ENCODE measurements at places on chromosomes 11 and 22.

DNA sequence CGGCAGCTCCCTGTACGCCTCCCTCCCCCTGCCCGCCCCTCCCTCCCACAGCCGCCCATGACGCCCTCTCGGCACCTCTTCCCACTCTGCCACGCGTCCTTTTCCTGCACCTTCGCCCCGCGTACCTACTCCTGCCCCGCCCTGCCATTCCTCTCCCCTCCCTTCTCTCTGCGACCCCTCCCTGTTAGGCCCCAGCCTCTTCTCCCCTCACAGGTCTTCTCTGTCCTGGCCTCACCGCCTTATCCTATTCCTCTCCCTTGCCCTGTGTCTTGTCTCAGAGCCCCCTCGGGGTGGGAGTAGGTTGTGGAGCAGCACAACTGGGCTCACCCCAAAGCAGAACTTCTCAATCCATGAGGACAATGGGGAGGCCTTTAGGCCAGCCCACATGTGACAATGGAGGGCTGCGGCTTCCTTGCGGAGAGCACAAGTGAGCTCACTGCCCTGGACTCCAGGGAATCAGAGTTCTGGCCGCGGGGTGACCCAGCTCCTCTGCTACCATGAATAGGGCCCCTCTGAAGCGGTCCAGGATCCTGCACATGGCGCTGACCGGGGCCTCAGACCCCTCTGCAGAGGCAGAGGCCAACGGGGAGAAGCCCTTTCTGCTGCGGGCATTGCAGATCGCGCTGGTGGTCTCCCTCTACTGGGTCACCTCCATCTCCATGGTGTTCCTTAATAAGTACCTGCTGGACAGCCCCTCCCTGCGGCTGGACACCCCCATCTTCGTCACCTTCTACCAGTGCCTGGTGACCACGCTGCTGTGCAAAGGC is 539 bp downstream of the SLC35C1 start:
- no peak for DNase-seq

DNA sequence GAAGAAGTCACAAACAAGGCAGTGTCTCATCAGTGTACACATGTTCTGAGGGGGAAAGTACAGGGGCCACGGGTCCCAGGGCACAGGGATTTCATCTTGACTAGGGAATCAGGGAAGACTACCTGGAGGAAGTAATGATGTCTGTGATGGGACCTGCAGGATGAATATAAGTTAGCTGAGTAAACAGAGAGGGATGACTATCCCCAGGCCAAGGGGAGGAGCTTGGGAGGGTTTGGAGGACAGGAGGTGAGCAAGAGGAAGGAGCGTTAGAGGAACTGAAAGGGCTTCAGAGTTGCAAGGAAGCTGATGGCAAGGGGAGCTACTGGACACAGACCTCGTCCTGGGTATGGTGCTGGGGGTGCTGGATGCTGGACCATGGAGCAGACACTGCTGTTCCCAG is 56.4 kb downstream of the TRAF6 start:
- no peak for DNase-seq

DNA sequence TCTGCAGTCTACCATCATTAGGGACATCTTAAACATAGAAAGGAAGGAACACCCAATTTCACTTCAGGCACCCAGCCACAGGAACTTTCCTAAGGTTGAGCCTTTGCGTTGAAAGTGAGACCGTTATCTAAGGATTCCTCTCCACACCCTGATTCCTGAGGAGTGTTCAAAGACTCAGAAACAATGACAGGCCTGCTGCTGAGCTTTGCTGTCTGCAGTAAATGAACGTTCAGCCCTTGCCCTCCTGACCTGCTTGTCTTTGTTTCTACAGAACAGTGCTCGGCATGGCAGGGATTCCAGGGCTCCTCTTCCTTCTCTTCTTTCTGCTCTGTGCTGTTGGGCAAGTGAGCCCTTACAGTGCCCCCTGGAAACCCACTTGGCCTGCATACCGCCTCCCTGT is 7.0 kb downstream of the PRSS23 start:
- no peak for DNase-seq

- no peak for DNase-seq
Measured at GRCh38 chr11:116742104-116742503, 30.7 kb downstream of the BUD13 start.

- DNase-seq, result peak; percentile 13
Measured at GRCh38 chr22:45344334-45344733, 34.6 kb downstream of the FAM118A start.

DNA sequence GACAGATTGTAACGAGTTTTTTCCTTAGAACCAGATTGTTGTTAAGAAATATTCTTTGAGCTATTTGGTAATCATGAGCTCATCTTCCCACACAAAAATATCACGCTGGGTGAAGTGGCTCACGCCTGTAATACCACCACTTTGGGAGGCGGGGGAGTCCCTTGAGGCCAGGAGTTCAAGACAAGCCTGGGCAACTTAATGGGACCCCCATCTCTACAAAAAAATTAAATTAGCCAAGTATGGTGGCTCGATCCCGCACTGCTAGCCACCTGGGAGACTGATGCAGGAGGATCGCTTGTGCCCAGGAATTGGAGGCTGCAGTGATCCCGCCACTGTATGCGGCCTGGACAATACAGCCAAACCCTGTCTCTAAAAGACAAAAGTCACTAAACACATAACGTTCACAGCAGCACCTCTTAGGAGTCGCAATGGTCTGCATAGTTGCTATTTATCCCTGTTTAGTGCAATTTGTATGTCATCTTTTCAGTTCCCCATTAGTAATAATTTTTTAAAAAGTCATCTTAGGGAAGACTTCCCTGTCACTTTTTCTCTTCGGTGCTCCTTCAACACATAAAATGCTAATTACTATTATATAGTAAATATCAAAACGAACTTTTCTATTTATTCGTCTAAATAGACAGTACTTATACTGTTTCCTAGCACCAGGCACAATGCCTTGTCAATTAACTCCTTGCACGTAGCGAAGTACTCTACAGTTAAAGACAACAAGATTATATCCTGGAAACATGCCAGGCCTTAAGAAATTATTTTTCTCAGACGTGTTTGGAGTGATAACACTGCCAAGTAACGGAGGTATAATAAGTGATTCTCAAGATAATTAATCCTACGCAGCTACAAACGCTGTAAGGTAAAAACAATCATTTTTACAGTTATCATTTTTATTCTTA is 1.1 kb downstream of the ST13 start:
- no peak for DNase-seq

GRCh38 chr22:38839686-38840085 is 4.1 kb downstream of the NPTXR start:
- DNase-seq, result no peak

GRCh38 chr22:42236268-42236667 is 34.2 kb downstream of the TCF20 start:
- no peak for DNase-seq

DNA sequence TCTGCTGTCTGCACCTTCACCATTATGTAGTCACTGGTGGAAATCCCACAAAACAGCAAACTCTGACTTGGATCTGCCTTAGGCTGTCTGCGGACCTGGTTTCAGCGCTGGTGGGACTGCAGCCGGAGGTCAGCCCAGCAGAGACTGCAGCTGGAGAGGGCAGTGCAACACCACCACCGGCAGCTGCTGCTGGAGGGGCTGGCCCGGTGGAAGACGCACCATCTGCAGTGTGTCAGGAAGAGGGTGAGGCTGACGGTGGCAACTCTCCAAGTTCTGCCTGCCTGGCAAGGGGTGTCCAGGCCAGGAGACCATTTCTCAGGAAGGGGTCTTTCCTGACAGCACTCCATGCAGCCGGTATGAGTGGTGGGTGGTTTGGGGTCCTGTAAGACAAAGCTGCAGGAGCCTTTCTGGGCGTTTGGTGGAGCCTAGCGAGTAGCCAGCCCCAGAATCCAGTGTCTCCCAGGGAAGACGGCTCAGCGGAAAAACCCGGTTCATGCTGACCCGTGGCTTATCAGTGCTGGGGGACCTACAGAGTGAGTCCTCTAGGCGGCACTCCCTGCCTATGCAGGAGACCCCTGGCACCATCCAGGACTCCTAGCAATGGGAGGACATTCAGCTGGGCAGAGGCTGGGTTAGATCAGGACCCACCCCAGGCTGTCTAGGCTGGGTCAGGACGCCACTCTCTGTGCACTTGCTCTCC is 50.8 kb downstream of the PISD start:
- DNase-seq, result no peak

DNA sequence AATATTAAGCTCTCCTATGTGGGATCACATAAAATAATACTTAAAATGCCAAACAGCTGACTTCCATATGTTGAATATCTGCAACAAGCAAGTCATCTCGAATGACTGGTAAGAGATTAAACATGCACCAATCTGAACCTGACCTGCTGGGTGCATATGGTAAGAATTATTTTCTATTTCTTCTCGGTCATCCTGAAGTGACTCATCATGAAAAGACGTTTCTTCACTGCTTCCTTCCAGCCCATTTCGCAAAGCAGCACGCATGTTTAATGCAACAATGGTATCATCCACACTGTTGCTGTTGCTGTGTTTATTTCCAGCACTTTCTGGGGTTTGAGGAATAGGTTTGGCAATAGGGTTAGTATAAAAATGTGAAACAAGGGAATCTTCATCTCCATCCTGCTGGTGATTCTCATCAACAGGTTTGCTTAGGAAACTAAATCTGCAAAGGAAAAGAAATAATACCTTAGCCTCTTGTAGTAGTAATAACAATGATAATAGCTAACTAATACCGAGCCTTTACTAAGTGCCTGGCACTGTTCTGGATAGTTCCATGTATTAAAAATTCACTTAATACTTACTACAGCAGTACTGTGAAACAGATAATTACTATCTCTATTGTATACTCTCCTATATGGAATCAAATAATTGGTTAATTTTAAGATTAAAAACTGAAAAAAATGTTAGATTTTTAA is 52.0 kb upstream of the CHRNA10 start:
- no peak for DNase-seq

DNA sequence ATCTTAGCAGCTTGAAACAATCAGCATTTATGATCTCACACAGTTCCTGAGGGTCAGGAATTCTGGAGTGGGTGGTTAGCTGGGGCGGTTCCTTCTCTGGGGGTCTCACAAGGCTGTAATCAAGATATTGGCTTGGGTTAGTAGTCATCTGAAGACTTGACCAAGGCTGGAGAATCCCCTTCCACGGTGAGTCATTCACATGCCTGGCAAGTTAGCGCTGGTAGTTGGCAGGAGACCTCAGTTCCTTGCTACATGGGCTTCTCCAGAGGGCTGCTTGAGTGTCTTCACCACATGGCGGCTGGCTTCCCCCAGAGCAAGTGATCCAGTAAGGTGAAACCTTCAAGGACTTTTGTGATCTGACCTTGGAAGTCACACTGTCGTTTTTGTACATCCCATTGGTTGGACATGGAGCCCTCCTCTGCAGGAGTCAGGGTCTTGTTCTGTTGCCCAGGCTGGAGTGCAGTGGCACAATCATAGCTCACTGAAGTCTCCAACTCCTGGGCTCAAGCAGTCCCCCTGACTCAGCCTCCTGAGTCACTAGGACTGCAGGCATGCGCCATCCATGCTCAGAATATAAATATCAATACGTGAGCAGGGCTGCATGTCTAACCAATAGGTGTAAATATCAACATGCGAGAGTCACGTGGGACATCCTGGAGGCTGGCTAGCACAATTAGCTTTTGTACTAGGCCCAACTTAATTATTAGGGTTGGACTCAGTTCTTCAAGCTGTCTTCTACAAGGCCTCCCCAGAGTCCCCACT is 7.2 kb upstream of the NIPSNAP1 start:
- no peak for DNase-seq

GRCh38 chr11:111936040-111936540 is 1.1 kb upstream of the DIXDC1 start:
- DNase-seq, result no peak

All from GM13977 (cell line).